Activated CD8-positive, alpha-beta memory T cell treated with anti-CD3 and anti-CD28 coated beads, Interleukin-2, amount 50 U/mL, for 4 hours (primary cell): ENCODE measurements at places on chromosomes 2 and 18.

GRCh38 chr2:48362515-48362914 is 167.4 kb upstream of the STON1 start:
- DNase-seq: no peak

- no peak for DNase-seq
These were observed 11.8 kb downstream of the TBR1 start for GRCh38 chr2:161427664-161428587.

GRCh38 chr2:1620081-1620480 is 124.2 kb downstream of the PXDN start:
- no peak for DNase-seq

GRCh38 chr18:57210716-57211411 is 64.0 kb downstream of the BOD1L2 start:
- DNase-seq: no peak

DNA sequence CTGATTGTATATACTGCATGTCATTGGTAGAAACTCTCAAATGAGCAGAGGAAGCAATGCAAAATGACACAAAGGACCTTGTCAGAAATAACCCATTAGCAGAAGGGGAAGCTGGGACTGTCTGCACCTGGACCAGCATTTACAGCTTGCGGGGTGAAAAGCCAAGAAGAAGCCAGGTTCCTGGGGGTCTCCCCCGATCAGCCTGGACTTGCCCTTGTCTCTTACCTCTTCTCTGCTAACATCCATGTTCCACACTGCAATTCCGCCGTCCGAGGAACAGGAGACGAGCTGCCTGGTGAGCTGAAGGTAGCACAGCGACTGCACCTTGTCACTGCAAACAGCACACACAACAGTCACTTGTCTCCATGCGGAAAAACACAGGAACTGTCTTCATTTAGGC is 51.1 kb downstream of the WDFY1 start:
- DNase-seq: no peak

DNA sequence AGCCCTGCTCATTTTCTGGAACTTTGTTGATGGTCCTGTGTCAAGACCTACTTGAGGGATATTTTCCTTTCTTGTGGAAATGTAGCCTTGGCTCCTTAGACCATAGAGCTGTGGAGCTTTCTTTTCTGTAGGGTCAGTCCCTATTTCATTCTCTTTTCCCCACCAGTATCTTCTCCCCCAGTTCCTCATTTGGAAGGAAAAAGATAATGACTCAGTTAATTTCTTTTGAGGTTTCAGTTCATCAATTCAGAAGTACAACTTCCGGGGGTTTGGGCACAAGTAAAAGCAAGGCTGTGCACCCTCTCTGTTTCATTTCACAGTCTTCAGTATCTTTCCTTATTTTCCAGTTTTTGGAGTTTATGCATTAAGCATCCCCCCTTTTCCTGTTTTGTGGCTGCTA is 70.7 kb downstream of the CDC42EP3 start:
- DNase-seq: no peak

- no peak for DNase-seq
These were observed 58.0 kb downstream of the DTNB start for GRCh38 chr2:25615386-25615785.

DNA sequence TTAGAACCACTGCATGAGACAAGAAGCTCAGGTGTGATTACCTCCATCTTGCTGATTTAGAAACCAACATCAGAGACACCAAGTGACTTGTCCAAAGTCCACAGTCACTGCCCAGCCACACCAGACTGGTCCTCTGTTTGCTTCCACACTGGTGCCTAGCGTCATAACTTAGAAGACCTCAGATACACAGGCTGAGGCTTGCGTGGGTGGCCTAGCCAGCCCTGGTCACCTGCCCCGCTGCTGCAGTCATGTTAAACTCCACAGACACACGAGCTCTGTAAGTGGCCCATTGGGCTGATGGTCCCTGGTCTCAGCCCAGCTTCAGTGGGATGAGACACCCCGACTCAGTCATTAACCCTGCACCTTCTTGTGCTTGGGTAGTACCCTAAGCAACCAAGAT is 47.1 kb downstream of the CNGA3 start:
- no peak for DNase-seq

GRCh38 chr2:212344131-212344530 is 194.5 kb downstream of the ERBB4 start:
- DNase-seq: no peak

GRCh38 chr2:9914384-9915065 is 37.0 kb upstream of the GRHL1 start:
- no peak for DNase-seq

DNA sequence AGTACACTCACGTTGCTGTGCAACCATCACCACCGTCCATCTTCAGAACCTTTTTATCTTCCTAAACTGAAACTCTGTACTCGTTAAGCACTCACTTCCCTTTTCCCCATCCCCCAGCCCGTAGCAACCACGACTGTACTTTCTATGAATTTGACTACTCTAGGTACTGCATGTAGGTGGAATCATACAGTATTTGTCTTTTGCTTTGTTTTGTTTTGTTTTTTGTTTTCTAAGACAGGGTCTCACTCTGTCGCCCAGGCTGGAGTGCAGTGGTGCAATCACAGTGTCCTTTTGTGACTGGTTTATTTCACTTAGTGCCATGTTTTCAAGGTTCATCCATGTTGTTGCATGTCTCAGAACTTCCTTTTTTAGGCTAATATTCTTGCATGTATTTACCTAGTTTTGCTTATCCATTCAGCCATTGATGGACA is 7.0 kb upstream of the TYMS start:
- no peak for DNase-seq

DNA sequence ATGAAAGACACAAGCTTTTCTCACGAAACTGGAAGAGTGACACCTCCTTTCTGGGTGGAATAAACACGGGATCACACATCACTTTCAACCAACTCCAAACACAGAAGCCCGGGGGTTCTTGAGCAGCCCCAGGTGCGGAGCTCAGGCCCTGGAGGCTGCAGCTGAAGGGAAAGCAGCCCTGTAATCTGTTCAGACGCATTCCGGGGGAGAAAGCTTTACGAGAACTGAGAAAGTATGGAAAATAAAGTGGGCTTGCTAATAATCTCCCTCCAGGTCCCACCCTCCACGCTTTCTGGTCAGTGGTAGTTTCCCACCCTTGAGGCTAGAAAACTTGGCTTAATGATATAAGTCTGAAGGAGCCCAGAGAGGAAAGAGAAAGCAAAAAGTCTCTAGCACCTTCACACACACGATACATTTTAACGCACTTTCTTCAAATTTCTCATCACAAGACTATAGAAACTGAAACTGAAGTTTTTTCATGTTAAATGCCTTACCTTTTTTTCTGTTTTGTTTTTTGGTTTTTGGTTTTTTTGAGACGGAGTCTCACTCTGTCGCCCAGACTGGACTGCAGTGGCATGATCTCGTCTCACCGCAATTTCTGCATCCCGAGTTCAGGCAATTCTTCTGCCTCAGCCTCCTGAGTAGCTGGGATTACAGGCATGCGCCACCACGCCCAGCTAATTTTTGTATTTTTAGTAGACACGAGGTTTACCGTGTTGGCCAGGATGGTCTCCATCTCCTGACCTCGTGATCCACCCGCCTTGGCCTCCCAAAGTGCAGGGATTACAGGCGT is 141.3 kb downstream of the AFF3 start:
- no peak for DNase-seq

- peak; percentile 31 for DNase-seq
These were observed 82.8 kb upstream of the SEC11C start for GRCh38 chr18:59056706-59057492.

GRCh38 chr2:152846697-152847470 is 128.5 kb downstream of the ARL6IP6 start:
- DNase-seq: no peak

GRCh38 chr2:205769879-205770278 is 87.6 kb downstream of the NRP2 start:
- DNase-seq: no peak
